ENCODE measurements at places on chromosomes 5 and 9. TPM values are rescaled to one million over a fixed set of nuclear protein-coding genes. Genes with fewer than 3 reads are reported as not detected.

DNA sequence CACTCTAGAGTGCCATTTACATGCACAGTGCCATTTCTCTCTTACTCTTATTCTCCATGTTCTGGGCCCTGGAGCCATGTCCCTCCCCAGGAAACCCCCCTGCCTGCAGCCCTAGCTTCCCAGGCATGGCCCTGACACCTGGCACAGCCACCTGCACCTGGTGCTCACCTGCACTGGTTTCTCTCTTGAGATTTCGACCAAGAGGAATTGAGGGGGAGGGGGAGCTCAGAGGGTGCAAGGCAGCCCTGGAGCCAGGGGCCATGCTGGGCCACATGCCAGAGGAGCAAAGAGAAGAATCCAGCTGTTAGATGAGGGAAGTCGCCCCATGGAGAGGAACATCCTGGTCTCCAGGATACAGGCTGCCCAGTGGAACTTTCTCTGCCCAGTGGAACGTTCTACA is 65.0 kb upstream of the RAPGEF1 start:
- no peak for DNase-seq

DNA sequence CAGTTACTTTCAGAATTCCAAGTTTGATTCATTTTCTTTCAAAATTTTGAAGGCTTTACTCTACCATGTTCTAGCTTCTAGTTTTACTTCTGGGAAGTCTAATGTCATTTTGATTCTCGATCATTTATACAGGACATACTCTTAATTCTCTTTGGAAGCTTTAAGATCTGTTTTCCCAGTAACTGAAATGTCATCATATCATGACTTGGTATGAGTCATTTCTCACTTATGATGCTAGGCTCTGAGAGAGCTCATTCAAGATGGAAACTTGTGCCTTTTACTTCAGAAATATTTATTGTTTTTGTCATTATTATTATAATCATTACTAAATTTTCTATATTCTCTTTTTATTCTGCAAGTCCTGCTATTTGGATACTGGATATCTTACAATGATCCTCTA is 222.3 kb downstream of the PARP8 start:
- DNase-seq, result no peak

BAAT gene
- total RNA-seq, result not detected

DNA sequence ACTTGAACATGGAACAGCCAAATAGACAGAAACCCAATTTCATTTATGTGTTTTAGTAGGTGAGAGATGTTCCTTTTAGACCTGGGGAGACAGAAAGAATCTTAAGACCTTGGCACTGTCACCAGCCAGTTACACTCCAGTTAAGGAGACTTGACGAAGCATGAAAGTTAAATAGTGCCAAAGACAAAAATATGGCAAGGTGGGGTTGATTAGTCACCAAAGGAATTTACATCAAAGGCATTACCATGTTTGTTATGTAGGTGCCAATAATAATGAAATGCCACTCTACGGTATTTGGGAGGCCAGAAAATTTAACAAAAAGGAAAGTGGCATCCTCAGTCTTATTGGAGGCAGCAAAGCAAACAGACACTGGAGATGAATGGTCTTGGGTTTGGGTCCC is 9.2 kb upstream of the IL12B start:
- DNase-seq, result no peak

DNA sequence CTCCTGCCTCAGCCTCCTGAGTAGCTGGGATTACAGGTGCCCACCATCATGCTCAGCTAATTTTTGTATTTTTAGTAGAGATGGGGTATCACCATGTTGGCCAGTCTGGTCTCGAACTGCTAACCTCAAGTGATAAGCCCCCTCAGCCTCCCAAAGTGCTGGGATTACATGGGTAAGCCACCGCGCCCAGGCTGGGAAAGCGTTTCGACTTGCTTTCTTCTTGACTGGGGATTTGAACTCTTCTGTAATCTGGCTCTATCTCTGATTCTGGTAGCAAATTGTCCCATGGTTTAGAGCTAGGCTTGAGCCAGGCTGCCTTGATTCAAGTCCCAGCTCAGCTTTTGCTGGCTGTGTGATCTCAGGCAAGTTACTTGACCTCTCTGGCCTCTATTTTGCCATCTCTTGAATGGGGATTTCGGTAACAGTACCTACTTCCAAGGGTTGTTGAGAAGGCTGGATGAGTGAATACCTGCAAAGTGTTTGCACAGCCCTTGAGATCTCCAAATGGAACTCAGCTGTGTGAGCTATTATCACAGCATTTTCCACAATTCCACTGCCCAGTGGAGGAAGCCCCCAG is 20.5 kb upstream of the MVB12B start:
- no peak for DNase-seq

- no peak for DNase-seq
These were observed 11.1 kb upstream of the RALGDS start for GRCh38 chr9:133132174-133132573.

DNA sequence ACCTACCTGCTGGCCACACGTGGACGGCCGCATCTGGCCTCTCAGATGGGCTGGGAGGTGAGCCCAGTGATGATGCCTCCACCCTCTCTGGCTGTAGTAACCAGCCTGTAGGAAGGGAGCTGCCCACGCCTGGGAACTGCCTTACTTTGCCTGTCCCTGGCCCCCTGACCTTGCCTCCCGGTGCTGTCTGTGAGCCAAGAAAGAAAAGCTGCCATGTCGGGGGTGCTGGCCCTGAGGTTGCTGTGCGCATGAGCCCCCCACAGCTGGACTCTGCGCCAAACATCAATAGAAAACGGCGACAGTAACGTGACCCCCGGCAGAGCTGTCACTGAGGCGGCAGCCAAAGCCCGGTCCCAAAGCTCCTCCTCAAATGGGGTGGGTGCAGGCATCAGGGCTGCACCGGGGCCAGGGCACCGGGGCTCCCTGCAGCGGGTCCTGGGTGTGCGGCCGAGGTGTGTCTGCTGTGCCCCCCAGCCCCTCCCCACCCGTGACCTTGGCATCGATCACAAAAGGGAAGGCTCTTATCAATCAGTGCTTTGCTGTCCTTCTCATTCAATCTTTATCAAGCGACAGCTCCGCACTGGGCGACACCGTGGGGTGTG is 15.3 kb upstream of the SLC9A3 start:
- DNase-seq, result no peak

BARHL1 gene
- total RNA-seq, result not detected

PSD2 gene
- total RNA-seq, result 0.30 TPM

GRCh38 chr9:78292026-78292425 is 4.9 kb upstream of the PSAT1 start:
- DNase-seq, result no peak

- no peak for DNase-seq
These were observed 19.5 kb downstream of the RAPGEF1 start for GRCh38 chr9:131720330-131720729.

DNA sequence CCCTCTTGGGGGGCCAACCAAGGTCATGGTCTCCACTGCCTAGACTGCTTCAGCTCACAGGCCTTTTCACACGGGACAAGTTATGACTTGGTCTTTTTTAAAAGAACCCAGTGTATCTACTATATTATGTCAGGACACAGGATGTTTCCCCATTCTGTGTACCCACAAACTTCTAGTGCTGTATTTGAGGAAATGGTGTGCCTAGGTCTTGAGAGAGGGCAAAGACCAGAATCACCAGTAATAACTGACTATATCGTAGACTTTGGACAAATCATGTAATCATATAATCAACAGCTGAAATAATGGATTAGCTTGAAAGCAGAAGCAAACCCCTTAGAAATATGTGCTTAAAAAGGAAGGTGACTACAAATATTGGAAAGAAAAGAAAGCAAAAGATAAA is 133.3 kb downstream of the ARL15 start:
- no peak for DNase-seq

GRCh38 chr9:87581949-87582637 is 84.4 kb downstream of the DAPK1 start:
- no peak for DNase-seq

GRCh38 chr5:41794471-41794870 is 75.8 kb downstream of the OXCT1 start:
- DNase-seq, result no peak

GRCh38 chr5:119417891-119418605 is 34.2 kb upstream of the HSD17B4 start:
- DNase-seq, result no peak

- DNase-seq, result no peak
These were observed 443.0 kb downstream of the PLK2 start for GRCh38 chr5:58016877-58017276.

GRCh38 chr9:98790842-98791607 is 5.3 kb downstream of the ANKS6 start:
- peak; percentile 80 for DNase-seq

FCN2 gene
- not detected for total RNA-seq

LRRC70 gene
- total RNA-seq, result 3.2 TPM

GRCh38 chr5:151661968-151662732 is 24.6 kb downstream of the SPARC start:
- no peak for DNase-seq

ECPAS gene
- 61.8 TPM for total RNA-seq

DNA sequence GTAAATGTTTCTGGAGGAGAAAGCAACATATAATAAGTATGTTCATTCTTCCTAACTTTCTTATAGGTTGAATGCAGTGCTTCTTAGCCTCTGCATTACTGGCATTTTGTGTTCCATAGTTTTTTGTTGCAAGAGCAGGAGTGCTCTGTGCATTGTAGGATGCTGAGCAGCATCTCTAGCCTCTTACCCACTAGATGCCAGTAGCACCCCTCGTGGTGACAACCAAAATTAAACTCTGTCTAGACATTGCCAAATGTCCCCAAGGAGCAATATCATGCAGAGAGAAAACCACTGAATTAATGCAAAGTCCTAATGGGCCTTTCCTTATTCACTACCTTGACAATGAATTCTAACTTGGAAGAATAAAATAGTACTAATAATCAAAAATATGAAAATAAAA is 147.0 kb downstream of the GLIS3 start:
- no peak for DNase-seq

TMEM215 gene
- total RNA-seq, result not detected

PLAC8L1 gene
- not detected for total RNA-seq

- DNase-seq, result no peak
These were observed 194.4 kb upstream of the VCAN start for GRCh38 chr5:83277154-83277553.

DNA sequence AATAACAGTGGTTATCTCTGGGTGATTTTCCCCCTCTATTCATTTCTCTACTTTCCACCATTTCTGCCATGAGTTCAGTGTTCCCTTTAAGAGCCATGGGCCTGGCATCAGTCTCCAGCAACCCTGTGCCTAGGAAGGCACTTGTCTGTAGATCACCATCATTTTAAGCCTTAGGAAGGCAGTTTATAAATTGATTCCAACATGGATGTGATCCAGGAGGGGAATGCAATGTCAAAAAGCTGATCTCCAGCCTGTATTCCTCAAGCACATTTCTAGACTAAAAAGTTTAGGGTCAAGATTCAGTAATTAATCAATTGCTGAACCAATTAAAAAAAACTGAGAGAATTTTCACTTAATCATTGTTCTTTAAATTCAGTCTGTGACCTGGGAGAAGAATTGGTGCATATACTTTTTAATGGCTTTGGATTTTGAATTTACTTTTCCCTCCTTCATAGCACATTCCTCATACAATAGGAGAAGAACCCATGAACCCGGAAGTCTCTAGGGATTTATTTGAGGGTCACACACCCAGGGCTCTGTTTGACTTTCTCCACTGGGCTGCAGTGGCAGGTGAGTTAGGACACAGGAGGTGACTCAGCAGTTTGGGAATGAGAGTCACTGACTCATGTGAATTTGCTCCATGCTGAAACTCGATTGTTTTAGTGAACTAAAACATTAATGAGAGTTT is 6.1 kb upstream of the ERMP1 start:
- DNase-seq, result no peak

SPINK14 gene
- total RNA-seq, result not detected

GRCh38 chr9:110048976-110049698 is 158.8 kb downstream of the C9orf152 start:
- no peak for DNase-seq

DNA sequence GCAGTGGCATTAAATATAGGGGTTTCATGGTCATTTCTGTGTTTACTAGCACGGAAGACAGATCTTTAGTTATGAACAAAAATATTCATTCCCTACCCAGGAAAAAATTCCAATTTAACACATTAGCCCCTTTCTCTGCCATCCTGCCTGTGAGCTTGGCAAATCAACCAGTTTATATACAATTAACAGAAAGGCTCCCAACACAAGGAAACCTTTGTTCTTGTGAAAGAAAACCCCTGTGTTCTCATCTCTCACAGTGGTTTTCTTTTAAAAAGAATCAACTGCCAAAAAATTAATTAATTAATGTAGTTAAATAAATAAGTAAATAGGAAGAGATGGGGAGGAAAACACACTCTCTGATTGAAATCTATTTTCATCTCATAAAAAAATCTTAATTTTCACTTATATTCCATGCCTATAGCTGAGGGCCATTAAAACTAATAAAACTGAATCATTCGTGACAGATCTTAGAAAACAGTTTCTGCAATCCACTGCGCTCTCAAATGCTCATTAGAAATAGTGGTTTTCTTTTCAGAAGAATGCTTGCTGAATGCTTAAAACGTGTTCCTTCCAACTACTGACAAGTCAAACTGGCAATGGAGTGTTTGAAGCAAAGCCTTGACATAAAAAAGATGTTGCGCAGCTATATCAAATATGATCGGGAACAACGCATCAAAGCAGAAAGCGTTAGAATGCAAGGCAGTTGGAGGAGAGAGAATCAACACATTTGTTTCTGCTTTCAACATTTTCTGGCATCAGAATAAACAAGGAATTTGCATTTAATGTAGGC is 387.7 kb downstream of the TLR4 start:
- no peak for DNase-seq

DNA sequence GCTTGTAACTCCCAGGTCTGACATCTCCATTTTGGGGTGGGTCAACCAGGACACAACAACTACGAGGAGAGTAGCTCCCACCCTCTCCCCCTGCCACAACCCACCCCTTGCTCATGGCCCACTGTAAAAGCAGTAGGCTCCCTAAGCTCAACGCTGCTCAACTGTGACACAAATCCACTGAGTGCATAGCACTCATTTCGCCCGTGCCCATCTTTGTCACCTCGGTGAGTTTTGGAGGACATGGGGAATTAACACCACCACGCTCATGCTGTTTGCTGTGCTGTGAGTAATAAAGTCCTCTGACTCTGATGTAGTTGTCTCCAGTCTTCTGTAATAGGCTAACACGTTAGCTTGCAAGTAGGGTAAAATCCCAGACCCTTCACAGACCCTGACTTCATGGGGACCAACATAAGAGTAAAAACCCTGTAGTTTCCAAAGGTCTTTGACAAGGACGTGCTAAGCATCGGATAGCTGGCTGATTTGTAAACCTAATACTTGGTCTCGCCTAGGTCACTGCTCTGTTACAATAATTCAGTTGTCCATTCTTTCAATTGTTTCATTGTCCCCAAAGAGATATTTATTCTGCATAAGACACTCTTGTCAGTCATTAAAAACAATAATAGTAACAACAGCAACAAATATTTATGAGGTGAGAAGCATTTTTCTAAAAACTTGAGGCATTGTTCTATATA is 7.7 kb downstream of the PLGRKT start:
- DNase-seq, result no peak

GRCh38 chr9:107173422-107174180 is 109.5 kb upstream of the RAD23B start:
- DNase-seq, result no peak

DNA sequence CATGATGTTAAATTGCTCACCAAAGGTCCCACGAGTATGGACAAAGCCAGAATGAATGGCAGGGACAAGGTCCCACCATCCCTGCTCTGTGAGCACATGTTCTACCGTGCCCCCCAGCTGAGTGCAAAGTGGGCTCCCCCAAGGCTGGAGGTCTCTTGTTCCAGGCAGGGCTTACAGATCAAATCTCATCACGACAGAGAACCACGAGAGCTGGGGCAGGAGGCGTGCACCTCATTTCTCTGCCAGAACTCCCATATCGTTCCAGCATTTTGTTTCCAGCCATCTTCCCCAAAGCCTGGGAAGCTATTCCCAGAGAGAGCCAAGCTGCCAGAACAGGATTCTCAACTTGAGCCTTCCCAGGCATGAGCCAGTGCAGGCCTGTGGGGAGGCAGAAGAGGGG is 108.5 kb downstream of the ZNF354C start:
- DNase-seq, result no peak

AMBP gene
- not detected for total RNA-seq

TAF1L gene
- total RNA-seq, result not detected

Data from lower leg skin (tissue), 4 donors.